ENCODE measurements at places on chromosomes 3 and 15. TPM values are rescaled to one million over a fixed set of nuclear protein-coding genes. Genes with fewer than 3 reads are reported as not detected.

SLC51A gene
- total RNA-seq = not detected

DNA sequence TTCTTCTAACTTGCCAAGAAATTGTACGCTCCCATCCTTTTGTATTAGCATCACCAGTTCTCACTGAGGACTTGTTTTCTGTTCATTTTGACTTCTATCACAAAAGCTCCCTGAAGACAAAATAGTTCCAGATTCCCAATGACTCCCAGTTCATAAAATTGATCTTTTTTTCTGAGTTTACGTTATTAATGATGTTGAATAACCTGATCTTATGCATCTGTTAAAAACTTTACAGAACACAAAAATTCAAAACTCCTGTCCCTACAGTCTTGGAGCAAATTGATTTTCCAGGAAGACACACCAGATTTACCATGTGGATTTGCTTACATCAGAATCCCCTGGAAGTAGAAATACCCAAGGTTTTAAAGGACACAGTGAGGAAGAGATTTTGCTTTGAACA is 8.3 kb upstream of the KCNMB2 start:
- no peak for DNase-seq

- peak; percentile 5 for DNase-seq
These were observed 550 bp downstream of the CLN6 start for GRCh38 chr15:68228971-68229385.

- no peak for DNase-seq
These were observed 110.0 kb downstream of the OPA1 start for GRCh38 chr3:193702967-193703366.

DNA sequence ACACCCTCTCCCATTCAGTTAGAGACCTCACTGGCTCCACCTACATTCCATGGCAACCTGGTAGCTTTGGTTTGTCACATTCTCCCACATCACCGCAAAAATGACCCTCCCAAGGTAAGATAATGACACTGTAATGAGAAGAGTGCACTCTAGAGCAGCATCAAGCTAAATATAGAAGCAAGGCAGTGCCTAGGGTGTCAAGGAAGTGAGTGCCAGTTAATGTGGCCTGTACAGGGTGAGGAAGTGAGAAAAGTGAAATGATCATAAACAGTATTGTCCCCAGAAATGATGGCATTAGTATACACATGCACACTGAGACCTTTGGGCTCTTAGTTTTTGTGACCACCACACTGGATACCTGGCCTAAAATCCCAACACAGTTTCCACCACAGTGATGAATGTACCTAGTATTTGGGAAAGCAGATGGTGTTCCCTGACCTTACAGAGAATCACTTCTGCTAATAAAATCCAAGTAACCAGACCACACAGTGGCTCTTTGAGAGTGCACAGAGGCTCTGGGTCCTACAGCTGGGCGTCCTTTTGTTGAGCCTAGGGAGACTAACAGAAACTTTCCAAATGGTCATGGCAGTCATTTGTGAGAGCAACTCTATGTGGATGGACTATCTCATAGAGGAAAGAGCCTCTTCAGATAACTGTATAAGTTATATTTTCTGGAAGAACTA is 106.6 kb downstream of the ARPP21 start:
- DNase-seq = no peak

SHC4 gene
- total RNA-seq = 0.84 TPM

DNA sequence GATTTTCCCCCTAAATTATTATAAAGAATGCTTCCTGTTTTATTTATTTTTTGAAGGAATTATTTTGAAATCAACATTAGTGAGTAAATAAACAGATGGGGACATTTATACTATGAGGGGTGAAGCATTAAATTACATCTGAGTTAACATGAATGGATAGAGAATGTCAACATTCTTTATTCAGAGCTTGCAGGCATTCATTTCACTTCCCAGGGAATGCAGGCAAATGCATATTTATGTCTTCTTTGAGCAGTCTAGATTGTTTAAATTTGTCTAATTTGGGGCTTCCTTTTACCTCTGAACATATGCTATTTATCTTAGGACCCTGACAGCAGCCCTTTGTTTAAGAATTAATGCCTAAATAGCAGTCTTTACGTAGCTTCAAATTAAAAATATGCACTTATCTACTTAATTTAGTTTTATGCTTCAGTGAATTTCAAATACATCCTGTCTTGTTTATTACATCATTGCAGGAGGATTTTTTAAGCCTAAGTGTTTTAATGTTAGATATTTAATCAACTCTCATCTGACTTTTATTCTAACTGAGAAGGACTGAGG is 630.5 kb upstream of the LMCD1 start:
- DNase-seq = no peak

CPN2 gene
- total RNA-seq = not detected

DNA sequence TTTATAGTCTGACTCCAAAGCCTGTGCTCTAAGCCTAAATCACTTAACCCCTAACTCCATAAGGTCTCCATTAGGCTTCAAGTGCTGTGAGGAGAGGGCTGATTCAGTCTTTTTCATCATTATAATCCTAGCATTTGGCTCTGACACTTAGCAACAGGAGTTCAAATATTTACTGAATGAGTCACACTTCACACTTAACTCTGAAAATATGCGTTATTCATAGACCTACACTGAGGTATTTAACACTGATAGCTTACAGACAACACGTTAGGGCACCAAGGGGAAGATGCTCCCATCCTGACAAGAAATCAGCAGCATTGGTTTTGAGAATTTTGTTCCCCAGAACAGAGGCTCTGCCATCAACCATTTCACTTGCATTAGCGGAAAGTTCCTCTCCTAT is 53.5 kb downstream of the MSL2 start:
- DNase-seq = peak; percentile 94

GRCh38 chr15:42035435-42035761 is 14.6 kb upstream of the PLA2G4E start:
- no peak for DNase-seq

SEMA7A gene
- 14.3 TPM for total RNA-seq

DNA sequence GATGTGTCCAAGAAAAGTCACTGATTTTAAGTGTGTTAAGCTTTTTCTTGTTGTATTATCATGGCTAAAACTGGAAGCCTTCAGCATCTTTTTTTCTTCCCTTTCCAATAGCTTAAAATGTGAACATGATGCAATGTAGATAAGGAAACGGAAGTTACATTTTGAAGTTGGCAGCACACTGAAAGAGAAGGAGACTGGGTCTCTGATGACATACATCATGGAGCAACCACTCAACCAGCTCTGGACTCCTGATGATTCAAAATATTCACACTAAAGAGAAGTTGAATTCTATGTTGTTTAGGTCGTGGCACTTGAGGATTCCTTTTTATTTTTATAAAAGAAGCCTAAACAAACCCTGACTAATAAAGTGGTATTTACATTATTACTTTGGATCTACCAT is 488.3 kb upstream of the ALCAM start:
- DNase-seq = no peak

DNA sequence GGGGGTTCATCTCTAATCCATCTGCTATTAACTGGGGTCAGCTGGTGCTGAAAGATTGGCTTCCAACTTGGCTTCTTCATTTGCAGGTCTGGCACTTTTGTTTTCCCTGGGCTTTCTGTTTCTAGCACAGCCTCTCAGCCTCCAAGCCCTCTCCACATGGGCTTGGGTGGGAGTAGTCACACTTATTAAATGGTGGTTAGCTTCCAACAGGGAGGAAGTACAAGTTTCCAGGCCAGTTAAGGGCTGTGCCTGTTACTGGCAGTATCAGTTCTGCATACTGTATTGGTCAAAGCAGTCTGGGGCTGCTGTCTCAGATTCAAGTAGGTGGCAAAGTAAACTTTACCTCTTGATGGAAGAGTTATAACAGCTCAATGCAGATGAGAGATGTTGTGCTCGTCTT is 627.1 kb upstream of the CCDC54 start:
- no peak for DNase-seq

KBTBD12 gene
- total RNA-seq = not detected

DNA sequence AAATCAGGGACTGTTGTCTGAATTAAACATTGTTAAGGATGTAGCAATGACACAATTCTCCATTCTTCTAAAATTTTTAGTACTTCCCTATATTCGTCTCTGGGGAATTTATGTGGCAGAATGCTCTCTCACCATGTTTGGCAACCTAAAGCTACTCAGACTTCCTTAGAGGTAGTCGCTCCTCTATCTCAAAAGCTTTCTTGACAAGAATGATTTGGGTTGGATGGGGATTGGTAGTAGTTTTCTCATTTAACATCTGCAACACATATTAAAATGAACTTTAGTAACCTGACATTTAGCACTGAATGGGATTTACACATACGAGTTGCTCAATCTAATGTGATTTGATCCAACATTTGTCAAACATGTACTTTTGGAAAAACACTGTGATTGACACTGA is 233.3 kb downstream of the RBMS3 start:
- no peak for DNase-seq

GAP43 gene
- total RNA-seq = 2.3 TPM

ALDH1A3 gene
- total RNA-seq = 17.6 TPM

DNA sequence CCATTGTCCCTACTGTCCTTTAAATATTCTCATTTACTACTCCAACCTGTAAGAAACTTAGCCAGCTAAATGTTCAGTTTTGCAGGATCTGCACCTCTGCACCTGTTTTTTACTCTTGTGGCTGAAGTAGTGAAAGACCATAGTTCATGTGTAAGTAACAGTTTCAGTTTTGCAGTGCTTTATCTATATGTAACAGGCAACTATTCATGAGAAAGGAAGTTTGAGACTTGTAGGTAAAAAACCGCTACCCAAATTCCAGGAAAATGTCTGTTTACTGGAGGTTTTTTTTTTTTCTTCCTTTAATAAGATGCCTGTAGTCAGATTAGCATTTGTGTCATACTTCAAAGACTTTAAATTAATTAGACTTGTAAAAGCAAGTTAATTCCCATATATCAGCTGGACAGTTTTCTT is 25.4 kb upstream of the MBNL1 start:
- DNase-seq = no peak

GRCh38 chr3:147653367-147653923 is 244.3 kb downstream of the ZIC1 start:
- DNase-seq = no peak

GRCh38 chr15:28005004-28005527 is 94.0 kb downstream of the OCA2 start:
- no peak for DNase-seq

ST8SIA2 gene
- not detected for total RNA-seq

DNA sequence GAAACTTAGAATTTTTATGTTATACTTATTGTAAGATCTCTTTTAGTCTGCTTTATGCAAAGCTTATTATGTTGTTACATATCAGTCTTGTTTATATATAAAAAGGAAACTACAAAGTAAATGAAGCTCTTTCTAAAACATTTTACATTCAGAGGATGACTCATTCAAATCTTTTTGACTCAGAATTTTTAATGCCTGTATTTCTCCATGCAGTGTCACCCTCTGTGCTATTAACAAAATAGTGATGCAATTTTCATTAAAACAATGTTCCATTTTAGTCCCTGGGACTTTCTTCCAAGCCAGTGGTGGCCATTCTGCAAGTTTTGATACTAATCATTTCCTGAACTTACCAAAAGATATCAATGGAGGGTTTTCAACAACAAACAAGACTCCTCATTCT is 216.1 kb downstream of the NAALADL2 start:
- DNase-seq = peak; percentile 9

DNA sequence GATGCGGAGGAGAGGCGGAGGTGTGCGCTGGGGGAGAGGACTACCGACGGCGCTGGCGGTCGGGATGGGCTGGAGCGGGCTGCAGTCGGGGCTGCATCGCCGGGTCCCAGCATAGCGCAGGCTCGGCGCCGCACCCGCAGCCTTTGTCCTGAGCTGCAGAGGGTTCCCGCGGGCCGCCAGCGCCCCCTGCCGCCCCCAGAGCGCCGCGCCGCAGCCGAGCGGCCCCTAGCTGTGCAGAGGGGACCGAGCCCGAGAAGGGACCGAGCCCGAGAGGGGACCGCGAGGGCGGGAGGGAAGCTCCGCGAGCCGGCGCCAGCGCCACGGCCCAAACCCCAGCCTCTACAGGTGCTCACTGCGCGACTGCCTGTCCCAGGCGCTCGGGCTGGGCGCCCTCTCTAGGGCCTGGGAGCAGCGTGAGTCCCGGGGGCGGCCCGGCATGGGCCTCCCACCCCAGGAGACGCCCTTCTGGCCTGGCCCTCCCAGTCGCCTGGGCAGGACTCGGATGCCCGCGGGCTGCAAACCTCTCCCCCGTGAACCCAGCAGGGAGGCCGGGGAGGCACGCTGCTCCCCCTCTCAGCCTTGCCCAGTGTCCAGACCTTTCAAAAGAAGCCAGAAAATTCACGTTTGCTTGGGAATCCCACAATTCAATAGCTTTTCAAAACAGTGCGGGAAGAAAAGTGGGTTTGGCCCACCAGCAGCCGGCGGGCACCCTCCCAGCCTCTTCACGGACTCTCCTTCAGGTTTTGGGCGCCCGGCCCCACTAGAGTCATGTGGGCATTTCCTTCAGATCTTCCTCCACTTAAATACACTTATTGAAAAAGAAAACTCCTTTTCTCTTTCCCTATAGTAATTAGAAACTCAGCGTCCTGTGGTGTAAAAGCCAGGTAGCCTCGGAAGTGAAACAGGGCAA is 134.7 kb downstream of the TPRA1 start:
- DNase-seq = peak; percentile 45

DNA sequence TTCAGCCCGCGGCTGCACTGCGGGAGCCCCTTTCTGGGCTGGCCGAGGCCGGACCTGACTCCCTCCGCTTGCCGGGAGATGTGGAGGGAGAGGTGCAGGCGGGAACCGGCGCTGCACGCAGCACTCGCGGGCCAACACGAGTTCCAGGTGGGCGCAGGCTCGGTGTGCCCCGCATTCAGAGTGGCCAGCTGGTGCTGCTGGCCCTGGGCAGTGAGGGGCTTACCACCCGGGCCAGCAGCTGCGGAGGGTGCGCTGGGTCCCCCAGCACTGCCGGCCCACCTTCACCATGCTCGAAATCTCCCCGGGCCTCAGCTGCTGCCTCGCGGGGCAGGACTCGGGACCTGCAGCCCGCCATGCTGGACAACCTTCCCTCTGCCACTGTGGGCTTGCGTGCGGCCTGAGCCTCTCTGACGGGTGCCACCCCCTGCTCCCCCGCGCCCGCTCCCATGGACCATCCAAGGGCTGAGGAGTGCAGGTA is 733.5 kb upstream of the CCDC54 start:
- DNase-seq = no peak

- DNase-seq = peak; percentile 68
These were observed 21.4 kb upstream of the NR2C2 start for GRCh38 chr3:14925729-14926591.

- DNase-seq = no peak
These were observed 222.8 kb upstream of the TPRG1 start for GRCh38 chr3:188948997-188949389.

DNA sequence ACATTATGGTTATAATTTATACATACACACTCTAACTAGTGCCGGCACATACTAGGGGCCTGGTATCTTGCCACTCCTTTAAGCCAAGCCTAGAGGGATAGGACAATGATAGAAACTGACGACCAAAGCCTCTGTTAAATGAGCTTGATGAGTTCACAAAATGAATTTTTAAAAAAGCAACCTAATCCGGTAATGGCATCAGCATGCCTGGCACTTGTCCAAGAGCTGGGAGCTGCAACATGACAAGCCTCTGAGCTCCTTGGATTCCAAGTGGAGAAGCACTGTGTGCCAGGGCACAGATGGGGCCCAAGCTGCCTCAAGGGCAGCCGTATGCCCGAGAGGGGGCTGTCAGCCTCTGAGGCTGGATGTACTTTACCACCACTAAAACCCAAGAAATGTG is 9.7 kb downstream of the ETV5 start:
- no peak for DNase-seq

Measured in A172 (cell line).